Heart left ventricle (tissue), 16 donors: ENCODE measurements at places on chromosomes 12 and 14. TPM values are rescaled to one million over a fixed set of nuclear protein-coding genes. Genes with fewer than 3 reads are reported as not detected.

SLC35E3 gene
- total RNA-seq, result 2.6 TPM

VSIG10 gene
- 13.9 TPM for total RNA-seq

- no peaks in the 10 kb centered on the region for H3K27me3 ChIP-seq
- H3K27ac ChIP-seq, result no peak overlapping the region
- no peaks in the 10 kb centered on the region for H3K4me1 ChIP-seq
Measured at GRCh38 chr12:81257947-81258551, 180.2 kb downstream of the ACSS3 start.

DNA sequence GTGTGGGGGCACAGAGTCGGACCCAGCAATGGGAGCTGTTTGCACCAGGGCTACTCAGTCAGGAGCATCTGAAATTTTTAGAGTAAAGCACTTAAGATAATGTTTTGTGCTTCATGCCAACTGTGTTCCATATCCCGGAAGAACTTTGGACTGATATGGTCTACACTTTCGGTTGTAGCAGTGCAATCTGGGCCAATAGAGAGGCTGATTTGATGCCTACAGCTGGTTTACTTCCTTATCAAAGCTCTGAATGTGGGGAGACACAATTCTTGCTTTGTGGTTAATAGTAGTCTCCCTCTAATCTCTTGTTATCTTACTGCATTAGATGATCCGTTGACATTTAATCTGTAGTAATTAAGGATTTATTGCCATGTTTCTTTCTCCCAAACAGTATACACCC lies 7.8 kb upstream of the VDR start:
- no peaks in the 10 kb centered on the region for H3K36me3 ChIP-seq
- no peaks in the 10 kb centered on the region for H3K4me1 ChIP-seq
- no peak overlapping the region for H3K27ac ChIP-seq

DNA sequence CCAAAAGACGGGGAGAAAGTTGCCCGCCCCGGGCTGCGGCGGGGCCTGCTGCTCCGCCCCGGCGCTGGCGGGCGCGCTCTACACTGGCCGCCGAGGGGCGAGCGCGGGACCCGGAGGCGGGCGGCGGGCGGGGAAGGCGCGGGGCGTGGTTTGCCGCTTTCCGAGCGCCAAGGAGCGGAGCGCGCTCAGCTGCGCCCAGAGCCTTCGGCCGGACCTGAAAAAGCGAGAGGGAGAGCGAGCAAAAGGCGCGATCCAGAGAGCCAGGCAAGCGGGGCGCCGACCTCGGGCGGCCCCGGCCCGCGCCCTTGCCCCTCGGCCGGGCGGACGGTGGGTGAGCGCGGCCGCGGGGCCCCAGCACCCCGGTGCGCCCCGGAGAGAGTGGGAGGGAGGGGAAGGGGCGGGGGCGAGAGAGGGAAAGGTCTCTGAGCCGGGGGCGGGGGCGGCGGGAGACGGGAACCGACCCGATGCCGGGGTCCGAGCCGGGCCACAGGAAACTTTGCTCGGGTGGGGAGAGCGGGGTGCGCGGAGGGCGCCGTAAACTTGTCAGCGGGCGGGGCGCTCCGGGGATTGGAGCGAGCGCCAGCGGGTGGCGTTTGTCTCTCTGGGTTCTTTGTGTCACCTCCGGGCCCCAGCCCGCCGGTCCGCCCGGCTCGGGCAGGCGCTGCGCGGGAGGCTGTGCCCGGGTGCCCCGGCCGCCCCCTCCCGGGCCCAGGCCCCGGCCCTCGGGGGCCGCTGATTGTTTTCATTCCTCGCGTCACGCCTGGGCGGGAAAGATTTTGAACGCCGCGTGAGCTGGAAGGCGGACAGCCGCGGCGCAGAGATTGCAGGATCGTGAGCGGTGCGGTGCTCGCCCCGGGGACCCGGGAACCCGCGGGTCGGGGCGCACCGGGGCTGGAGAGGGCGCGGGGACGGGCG lies at the start of gene SYNE2:
Gene SYNE2, plus strand, starts transcription at position 188 of the 915 bp plus-strand sequence. CDS start 56,145 bp downstream, outside the sequence.
- H3K4me1 ChIP-seq, result peaks cover 37% of the 10 kb centered on the region
- H3K36me3 ChIP-seq, result no peaks in the 10 kb centered on the region
- peak within 1 kb of the TSS; percentile 72 for H3K4me3 ChIP-seq

DNA sequence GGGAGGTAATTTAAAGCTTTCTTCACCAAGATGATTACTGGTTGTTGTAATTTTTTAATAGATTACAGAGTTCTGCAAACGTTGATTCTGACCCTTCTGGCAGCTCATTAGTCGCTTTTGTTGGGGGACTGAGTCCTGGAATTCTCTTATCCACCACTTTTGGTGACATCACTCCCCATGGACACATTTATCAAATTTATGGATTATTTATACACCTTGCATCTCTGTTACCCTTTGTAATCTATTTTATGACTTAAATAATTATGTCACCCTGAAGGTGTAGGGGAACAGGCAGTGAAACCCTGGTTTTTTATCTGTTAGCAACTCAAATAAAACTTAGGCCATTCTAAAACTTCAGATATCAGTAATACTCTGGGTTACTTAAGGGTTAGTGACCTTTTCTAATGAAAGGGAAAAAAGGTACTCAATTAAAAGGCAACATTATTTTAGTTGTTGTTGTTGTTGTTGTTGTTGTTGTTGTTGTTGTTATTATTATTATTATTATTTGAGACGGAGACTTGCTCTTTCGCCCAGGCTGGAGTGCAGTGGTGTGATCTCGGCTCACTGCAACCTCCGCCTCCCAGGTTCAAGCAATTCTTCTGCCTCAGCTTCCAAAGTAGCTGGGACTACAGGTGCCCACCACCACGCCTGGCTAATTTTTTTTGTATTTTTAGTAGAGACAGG lies 58.9 kb upstream of the RNU6-7 start:
- H3K4me3 ChIP-seq, result no peak overlapping the region
- DNase-seq, result no peak
- no peaks in the 10 kb centered on the region for H3K36me3 ChIP-seq
- H3K27ac ChIP-seq, result no peak overlapping the region
- H3K4me1 ChIP-seq, result peaks cover 2% of the 10 kb centered on the region
- H3K27me3 ChIP-seq, result no peaks in the 10 kb centered on the region

- H3K27me3 ChIP-seq, result no peaks in the 10 kb centered on the region
- H3K27ac ChIP-seq, result peak overlapping the region; percentile 86
- peaks cover 6% of the 10 kb centered on the region for H3K36me3 ChIP-seq
Measured at GRCh38 chr12:56188131-56188777, 1.0 kb downstream of the SMARCC2 start.

GRCh38 chr12:32151086-32151485 lies 44.4 kb downstream of the BICD1 start:
- H3K36me3 ChIP-seq, result no peaks in the 10 kb centered on the region
- no peak for DNase-seq
- H3K27me3 ChIP-seq, result no peaks in the 10 kb centered on the region
- no peak overlapping the region for H3K27ac ChIP-seq
- no peak overlapping the region for H3K4me3 ChIP-seq

DNA sequence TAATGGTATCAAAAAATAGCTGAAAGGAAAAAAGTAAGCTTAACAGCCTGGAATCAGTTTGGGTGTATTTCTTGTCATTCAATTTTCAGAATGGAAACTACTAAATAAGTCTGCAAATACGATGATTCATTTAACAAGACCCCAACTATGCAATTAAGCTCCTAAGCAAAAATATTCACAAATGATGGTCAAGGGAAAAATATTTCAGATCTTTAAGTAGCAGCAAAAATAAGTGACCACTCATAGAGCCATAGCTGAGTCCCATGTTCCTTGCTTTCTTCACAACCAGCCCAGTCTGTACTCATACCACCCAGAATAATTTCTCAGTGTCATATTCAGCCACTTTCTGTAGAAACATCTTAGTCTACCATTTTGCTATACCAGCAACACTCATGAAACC lies 185.4 kb downstream of the PPM1H start:
- H3K4me3 ChIP-seq, result no peak overlapping the region
- no peaks in the 10 kb centered on the region for H3K27me3 ChIP-seq
- H3K36me3 ChIP-seq, result no peaks in the 10 kb centered on the region
- no peak for DNase-seq

DNA sequence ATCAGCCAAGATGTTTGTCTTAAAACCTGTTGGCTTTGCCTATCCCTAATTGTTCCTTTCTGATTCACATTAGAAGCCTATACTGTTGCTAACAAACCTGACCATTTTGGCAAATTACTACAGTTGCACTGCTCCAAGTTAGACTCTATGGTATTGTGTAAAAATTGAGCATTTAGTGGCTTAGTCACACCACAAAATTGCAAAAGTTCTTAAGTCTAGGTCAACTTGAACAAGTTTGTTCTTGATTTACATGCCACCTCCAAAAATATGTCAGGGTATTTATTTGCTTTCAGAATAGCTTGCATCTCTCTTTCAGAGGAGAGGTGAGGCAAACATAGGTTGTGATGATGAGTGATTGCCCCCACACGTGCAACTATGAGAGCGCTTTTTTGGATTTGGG lies 27.0 kb upstream of the PTHLH start:
- H3K4me3 ChIP-seq, result no peak overlapping the region
- no peak overlapping the region for H3K27ac ChIP-seq
- no peaks in the 10 kb centered on the region for H3K4me1 ChIP-seq
- no peak for DNase-seq
- H3K36me3 ChIP-seq, result no peaks in the 10 kb centered on the region
- no peaks in the 10 kb centered on the region for H3K27me3 ChIP-seq

DNA sequence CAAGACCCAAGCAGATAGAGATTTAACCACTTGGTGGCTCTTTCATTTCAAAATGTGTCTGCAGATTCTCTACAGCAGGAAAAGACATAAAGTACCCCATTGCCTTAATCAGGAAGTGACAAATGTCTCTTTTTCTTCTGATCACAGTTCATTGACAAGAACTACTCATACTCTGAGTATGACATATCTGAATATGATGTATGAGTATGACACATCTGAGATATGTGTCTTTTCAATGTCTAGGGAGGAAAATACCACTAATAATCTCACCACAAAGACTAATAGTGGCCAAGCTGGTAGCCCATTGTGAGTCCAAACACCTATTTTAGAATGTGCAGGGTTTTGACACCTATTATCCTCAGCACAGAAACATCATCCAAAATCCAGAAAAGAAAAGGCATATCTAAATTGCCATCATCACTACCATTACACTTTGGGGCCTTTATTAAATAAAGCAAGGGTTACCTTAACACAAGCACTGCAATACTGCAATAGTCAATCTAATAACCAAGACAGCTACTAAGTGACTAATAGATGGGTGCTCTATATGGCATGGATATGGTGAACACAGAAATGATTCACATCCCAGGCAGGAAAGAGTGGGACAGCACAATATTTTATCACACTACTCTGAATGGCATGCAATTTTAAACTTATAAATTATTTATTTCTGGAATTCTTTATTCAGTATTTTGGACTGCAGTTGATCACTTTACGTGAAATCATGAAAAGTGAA lies 243.7 kb upstream of the FAR2 start:
- no peaks in the 10 kb centered on the region for H3K4me1 ChIP-seq
- no peaks in the 10 kb centered on the region for H3K36me3 ChIP-seq
- no peaks in the 10 kb centered on the region for H3K27me3 ChIP-seq
- H3K27ac ChIP-seq, result no peak overlapping the region
- DNase-seq, result no peak

DNA sequence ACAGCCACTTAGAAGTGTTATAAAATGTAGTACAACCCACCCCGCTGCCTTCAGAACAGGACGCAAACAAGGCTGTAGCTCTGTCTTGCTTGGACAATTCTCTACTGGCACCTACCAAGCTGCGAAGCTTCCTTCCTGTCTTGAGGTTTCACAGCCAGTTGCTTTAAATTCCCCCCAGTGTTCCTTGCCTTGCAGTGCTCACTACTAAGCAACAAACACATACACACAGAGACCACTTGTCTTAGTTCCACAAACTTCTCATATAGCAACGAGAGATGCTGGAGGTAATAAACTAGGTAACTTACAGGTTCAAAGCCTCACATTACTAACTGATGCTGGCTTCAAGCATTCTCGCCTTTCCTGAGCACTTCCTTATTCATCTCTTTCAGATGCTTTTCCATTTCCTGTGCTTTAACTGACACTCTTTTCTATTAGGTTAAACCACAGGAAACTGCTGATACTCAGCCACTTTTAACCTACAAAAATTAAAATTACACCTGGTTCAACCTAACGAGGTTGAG lies 91.5 kb upstream of the PTGDR start:
- H3K27ac ChIP-seq, result no peak overlapping the region
- H3K4me3 ChIP-seq, result no peak overlapping the region
- no peak for DNase-seq
- H3K27me3 ChIP-seq, result no peaks in the 10 kb centered on the region

- H3K4me3 ChIP-seq, result no peak overlapping the region
- peaks cover 53% of the 10 kb centered on the region for H3K27me3 ChIP-seq
- H3K27ac ChIP-seq, result no peak overlapping the region
- no peaks in the 10 kb centered on the region for H3K4me1 ChIP-seq
- H3K36me3 ChIP-seq, result no peaks in the 10 kb centered on the region
Measured at GRCh38 chr12:108498136-108498535, 16.9 kb upstream of the FICD start.

DNA sequence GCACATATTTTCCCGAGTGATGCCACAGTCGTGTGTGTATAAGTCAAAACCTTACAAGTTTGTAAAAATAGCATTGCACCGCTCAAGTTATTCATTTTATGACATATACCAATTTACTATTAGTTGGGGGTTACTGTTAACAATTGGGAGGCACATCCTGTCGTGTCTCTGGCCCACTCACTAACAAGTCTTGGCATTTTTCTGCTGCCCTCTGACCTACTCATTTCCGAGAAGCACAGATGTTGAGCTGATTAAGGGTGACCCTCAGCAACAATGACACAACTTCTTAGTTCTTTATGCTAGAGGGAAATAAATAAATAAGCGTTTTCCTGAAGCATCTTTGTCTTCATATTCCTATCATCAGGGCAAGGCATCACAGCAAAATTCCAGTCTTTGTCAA lies 6.8 kb upstream of the ATG14 start:
- no peaks in the 10 kb centered on the region for H3K4me1 ChIP-seq
- DNase-seq, result no peak
- H3K27ac ChIP-seq, result no peak overlapping the region
- no peaks in the 10 kb centered on the region for H3K36me3 ChIP-seq
- H3K27me3 ChIP-seq, result no peaks in the 10 kb centered on the region
- H3K4me3 ChIP-seq, result no peak overlapping the region

DNA sequence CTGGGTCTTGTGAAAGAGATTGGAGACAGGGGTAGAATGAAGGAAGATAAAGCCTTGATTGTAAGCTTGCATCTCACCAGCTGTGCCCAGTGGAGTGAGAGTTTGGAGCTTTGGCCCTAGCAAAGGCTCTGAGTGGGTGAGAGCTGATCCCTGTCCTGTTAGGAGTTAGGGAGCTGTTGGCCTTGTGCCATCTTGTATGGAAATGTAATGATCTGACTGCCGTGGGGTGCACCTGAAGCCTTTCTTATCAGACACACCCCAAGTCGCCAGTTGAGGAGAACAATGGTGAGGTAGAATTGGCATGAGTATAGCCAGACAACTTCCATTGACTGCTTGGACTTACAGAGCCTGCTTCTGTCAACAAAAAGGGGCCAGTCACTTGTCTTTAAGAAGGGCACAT lies 130.1 kb downstream of the PRKCH start:
- no peak overlapping the region for H3K27ac ChIP-seq
- no peaks in the 10 kb centered on the region for H3K36me3 ChIP-seq
- H3K27me3 ChIP-seq, result no peaks in the 10 kb centered on the region

GRCh38 chr14:75343911-75344310 lies 65.3 kb downstream of the FOS start:
- no peak overlapping the region for H3K4me3 ChIP-seq
- H3K27me3 ChIP-seq, result no peaks in the 10 kb centered on the region
- no peaks in the 10 kb centered on the region for H3K36me3 ChIP-seq
- H3K4me1 ChIP-seq, result peaks cover 34% of the 10 kb centered on the region
